Hematopoietic multipotent progenitor cell treated with erythropoietin and hydrocortisone succinate and interleukin-3 and kit ligand, for 4 days (in vitro differentiated cells): ENCODE measurements at places on chromosomes 11 and 22.

- no peak for DNase-seq
Measured at GRCh38 chr11:86678823-86679222, 6.4 kb upstream of the ME3 start.

DNA sequence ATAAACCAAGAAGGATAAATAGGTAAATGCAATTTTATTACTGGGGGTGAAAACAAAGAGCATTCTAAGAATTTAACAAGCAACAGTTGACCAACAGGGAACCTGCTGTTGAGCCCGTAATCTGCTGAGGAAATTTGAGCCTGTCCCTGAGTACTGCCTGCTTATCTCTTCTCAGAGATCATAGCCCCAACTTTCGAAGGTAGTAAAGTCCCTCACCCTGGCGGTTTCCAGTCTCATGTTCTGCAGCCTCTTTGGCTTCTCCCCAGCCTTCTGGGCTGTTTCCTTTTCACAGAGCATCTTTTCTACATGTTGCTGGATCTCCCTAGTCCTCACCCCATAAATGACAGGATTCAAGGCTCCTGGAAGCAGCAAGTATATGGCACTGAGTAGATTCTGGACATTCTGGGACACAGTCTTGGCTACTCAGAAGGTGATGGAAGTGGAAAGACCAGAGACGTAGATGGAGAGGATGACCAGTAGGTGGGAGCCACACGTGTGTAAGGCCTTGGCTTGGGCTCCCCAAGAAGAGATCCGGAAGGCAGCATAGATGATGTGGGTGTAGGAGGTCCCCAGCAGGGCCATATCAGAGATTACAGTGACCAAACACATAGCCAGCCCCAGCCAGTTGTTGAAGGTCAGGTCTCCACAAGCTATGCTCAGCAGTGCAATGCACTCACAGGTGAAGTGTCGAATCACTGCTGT is 51.6 kb downstream of the RRM1 start:
- DNase-seq, result peak; percentile 79

DNA sequence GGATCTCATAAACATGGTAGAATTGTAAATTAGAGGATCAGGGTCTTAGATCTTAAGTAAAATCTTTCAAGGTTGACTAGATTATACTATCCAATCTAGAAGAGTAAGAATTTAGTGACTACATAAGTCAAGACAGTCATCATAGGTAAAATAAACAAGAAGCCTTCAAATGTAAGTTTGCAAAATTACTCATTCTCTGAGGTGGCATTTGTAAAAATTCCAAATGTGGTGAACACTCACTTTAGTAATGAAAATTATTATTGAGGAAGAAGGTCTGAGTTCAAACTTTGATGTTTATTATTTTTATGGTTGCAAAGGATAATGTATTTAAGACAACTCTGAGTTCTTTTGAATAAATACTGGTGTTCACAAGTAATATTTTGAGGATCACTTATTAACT is 4.6 kb downstream of the HYLS1 start:
- no peak for DNase-seq

- DNase-seq, result peak; percentile 10
Measured at GRCh38 chr11:47672283-47672730, 29.9 kb upstream of the MTCH2 start.

- DNase-seq, result peak; percentile 88
Measured at GRCh38 chr22:29154364-29155048, 51.2 kb upstream of the EMID1 start.

- DNase-seq, result peak; percentile 45
Measured at GRCh38 chr11:2318123-2318522, 16.3 kb downstream of the TSPAN32 start.

DNA sequence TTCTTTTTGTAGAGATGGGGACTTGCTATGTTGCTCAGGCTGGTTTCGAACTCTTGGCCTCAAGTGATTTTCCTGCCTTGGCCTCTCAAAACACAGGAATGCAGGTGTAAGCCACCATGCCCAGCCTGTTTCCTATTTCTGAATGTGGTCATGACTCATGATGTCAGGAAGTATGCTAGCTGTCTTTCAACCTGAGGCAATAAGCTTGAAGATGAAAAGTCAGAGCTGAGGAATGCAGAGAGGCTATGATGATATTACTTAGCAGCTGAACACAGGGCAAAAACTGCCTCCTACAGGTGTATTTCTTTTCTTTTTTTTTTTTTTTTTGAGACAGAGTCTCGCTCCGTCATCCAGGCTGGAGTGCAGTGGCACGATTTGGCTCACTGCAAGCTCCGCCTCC is 9.0 kb upstream of the NUCB2 start:
- no peak for DNase-seq

DNA sequence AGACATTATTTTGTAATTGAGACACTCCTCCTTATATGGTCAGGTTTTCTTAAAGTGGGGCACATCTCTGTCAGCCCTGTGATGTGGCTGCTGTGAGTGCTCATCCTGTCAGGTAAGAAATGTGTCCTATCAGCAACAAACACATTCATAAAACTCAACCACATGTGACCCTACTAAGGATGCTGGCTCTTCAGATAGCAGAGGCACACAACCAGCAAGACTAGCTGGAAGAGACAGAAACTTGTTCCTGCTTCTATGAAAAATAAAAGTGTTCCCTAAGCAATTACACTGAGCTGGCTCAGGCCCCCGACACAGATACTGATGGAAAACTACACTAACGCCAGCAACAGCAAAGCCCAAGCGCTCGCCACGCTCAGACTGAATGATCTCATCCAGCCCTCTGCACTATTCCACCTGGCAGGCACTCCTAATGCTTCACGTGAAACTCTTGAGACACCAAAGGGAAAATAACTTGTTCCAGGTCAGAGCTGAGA is 49.8 kb upstream of the CYP2D6 start:
- DNase-seq, result peak; percentile 87

- DNase-seq, result no peak
Measured at GRCh38 chr11:115214644-115215234, 289.5 kb downstream of the CADM1 start.

DNA sequence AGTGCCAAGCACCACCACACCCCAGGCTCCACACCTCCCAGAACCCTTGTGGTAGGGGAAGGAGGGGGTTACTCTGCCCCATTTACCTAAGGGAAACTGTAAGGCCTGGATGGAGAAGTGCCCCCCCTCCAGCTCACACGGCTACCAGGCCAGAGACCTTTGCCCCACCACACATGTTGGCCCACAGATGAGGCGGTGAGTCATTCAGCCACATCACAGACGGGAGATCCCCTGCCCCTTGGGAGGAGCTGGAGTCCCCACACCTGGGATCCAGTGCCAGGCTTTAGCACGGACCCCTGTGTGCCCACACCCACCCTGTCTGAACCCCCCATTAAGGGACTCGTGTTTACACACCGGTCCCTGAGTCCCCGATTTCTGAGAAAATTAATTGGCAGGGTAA is 24.9 kb downstream of the CDKN1C start:
- peak; percentile 29 for DNase-seq

- DNase-seq, result no peak
Measured at GRCh38 chr11:35785287-35786167, 123.0 kb downstream of the TRIM44 start.
